Gastroesophageal sphincter (tissue), 4 donors: ENCODE measurements at places on chromosomes 6 and 20.
A peak's percentile ranks its signal among the peaks of the same experiment; 100 is the strongest.

DNA sequence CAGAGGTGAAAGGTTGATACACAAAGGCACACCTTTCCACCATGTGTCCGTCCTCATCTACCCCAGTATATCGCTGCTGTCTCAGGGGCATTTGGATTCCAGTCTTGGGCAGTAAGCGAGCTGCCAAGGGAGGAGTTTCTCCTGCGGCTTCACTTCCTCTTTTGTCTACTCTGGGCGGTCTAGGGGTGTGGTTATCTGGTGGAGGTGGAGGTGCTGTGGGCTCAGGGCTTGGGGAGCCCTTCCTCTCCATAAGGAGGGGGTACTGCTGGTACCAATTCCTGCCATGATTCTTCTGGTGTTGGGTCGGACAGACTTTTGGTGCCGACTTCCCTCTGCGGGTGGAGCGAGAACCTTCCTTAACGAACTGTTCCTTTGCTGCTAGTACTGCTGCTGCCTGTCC, 31.9 kb upstream of the FABP7 start:
- ATAC-seq, result no peak

GRCh38 chr6:144921206-144921975, 636.3 kb downstream of the UTRN start:
- ATAC-seq, result no peak

DNA sequence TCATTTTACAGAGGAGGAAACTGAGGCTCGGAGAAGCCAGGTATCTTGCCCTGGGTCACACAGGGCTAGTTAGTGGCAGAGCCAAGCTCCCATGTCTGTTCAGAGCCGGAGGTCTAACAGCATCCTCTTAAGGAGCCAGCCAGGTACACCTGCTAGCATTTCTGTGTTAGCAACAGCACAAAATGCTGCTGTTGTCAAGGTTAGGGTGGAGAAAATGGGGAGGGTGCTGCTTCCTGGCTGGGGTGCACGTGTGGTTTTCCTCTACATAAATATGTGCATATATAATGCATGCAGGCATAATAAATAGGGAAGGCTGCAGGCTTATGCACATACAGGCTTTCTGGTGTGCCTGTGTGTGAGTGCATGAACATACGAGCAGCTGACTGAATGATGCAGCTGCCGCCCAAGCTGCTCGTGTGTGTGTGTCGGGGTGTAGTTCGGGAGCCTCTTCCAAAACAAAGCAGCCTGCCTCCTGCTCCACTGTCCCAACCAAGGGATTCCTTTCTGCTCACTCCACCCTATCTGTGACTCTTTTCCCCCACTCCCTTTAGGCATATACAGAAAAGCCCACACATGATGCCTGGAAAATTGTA, 86.6 kb downstream of the CD40 start:
- ATAC-seq, result no peak

DNA sequence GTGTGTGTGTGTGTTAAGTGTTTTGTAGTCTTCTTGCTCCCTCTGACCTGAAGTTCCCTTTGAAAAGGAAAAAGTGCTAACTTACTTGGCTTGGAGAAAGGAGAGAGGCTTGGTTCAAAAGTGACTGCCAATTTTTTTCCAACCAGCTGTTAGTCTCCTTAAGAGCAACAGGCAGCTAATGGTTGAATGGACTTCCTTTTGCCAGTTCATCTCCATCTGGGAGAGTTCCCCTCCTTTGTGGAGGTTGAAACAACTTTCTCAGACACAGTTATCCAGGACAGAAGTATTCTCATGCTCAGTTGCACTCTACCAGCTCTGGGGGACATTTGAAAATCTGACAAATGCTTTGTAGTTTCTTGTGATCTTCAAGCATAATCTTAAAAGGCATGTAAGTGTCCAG, 4.5 kb downstream of the RIPOR2 start:
- ATAC-seq, result no peak

DNA sequence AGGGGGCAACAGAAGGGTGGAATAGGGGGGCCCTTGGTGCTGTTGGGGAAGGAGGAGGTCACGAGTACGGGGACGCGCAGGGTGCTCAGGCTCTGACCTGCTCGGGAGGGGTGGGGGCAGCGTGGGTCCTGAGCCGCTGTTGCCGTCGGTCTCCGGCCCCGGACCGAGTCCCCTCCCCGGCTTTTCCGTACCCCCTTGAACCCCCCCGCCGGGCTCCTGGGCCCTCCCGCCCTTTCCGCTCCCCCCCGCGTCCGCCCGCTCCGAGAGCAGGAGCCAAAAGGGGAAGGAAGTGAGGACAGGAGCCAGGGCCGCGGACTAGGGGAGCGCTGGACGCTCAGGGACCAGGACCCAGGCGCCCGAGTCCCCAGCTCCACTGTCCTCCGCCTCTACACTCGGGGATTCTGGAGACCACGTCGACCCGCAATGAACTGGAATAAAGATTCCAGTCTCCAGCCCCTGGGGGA, at the start of gene RGL2:
TSS of gene RGL2 (minus strand) at position 170 of the 464 bp plus-strand sequence. CDS start 332 bp downstream, outside the sequence.
- ATAC-seq, result peak; percentile 80

- no peak for ATAC-seq
Measured at GRCh38 chr20:11895861-11896387, 21.8 kb upstream of the BTBD3 start.

- no peak for ATAC-seq
Measured at GRCh38 chr6:37584654-37585522, 85.2 kb upstream of the CCDC167 start.
